ENCODE measurements at places on chromosomes 4 and X.

- no peak for DNase-seq
Measured at GRCh38 chr4:94517492-94517891, 65.8 kb downstream of the PDLIM5 start.

GRCh38 chrX:18582910-18583493 is 88.9 kb downstream of the RS1 start:
- DNase-seq, result no peak

GRCh38 chr4:83709627-83710026 is 173.7 kb downstream of the GPAT3 start:
- no peak for DNase-seq

- DNase-seq, result no peak
Measured at GRCh38 chr4:148004228-148004857, 272.5 kb downstream of the ARHGAP10 start.
